ENCODE measurements at places on chromosomes 7 and 10.
A peak's percentile ranks its signal among the peaks of the same experiment; 100 is the strongest.

GRCh38 chr7:111274857-111275256, 183.9 kb downstream of the LRRN3 start:
- peak; percentile 26 for DNase-seq

DNA sequence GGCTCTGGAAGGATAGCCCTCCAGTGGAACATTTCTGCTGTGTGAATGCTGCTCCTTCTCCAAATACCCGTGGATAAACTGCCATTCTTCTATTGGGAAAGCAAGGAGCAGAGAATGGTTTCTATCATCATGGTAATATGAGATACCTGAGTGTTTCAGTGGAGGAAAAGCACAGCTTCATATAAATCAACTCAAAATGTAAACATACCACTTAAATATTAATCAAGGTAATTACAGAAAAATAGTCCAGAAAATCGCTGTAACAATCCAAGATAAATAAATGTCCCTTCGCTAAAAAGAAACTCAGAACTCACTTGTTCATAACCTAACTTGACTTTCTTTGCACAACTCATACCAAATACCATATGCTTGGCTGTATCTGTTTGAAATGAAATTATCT, 635.8 kb downstream of the PARD3 start:
- no peak for DNase-seq

- no peak for DNase-seq
These were observed 13.3 kb downstream of the HOXA4 start for GRCh38 chr7:27116962-27117886.

DNA sequence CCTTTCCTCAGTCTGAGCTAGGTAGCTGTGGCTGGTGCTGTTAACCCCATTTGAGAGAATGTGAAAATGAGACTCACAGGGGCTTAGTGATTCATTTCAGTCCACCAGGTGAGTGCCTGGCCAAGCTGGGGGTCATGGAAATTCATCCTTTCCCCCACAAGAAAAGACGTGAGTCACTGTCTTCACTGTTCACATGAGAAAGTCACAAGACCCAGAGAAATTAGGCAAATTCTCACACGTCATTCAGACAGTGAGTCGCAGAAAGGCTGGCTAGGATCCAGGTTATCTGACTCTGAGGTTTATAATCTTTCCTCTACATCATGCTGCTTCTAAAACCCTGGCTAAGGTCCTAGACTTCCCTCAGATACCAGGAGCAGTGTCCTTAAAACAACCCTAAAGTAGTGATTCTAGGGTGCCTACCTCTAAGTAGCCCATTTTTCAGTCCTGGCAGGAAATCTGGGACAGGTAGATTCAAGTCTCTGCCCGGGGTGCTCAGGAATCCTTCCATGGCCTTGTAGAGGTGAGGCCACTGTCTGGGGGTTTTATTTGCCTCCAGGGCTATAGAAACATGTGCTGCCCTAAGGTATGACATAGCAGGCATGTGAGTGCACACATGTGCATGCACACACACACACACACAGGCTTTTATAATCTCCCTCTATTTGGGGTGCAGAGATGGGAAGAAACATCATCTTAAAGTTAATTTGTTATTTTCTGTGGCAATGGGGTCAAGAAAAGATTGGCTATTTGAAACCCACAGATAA, 427.9 kb upstream of the CELF2 start:
- peak; percentile 68 for DNase-seq

- DNase-seq: no peak
These were observed 191.3 kb upstream of the PODXL start for GRCh38 chr7:131747658-131748232.

DNA sequence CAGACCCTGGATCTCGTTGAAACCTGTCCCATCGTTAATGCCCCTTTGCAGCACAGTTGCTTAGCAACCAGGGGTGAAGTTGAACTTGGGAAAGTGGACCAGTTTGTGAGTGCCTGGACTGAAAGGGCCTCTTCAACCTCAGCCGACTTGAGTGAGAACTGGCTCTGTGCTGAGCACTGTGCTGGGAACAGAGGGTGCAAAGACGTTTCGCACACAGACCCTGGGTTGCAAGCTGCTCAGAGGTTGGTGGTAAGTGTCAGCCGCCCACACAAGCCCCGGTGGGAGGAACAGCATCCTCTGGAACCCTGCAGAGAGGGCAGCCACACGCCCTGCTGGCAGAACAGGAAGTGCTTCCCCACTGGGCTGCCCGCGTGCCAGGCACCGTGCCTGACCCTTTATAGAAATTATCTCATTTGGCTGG, 89.2 kb downstream of the CARD11 start:
- DNase-seq: no peak

DNA sequence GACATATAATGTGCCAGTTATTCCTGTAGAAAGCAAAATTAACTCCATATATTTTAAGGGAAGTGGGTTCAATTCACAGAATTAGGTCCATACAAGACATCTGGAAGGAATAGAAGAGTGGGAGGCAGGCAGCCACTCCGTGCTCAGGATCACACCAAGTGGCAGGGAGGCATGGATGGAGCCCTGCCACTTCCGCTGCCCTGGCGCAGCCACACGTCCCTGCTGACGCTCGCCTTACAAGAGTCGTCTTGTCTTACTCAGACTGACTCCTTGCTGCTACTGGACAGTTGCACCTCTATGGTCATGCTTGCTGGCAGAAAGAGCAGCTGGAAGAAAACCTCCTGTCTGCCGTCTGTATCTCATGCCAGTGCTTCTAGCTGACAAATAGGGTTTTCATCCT, 579.9 kb upstream of the POM121L12 start:
- no peak for DNase-seq

DNA sequence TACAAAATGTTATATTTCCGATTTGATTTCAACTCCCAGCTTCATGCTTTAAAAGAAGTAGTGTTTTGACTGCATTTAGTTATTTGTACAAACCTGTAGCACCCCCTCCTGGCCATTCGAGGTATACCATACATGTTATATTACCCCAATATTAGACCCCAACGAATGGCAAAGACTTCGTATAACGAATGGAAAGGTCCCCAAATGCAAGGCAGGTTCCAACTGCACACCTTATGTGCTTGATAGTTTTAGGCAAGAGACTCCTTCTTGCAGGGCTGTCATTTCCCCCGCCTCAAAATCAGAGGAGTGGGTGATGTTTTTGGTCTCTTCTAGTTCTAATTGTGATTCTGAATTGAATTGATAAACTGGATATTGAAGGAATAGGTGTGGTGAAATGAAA, 101.1 kb upstream of the TARP start:
- peak; percentile 28 for DNase-seq

DNA sequence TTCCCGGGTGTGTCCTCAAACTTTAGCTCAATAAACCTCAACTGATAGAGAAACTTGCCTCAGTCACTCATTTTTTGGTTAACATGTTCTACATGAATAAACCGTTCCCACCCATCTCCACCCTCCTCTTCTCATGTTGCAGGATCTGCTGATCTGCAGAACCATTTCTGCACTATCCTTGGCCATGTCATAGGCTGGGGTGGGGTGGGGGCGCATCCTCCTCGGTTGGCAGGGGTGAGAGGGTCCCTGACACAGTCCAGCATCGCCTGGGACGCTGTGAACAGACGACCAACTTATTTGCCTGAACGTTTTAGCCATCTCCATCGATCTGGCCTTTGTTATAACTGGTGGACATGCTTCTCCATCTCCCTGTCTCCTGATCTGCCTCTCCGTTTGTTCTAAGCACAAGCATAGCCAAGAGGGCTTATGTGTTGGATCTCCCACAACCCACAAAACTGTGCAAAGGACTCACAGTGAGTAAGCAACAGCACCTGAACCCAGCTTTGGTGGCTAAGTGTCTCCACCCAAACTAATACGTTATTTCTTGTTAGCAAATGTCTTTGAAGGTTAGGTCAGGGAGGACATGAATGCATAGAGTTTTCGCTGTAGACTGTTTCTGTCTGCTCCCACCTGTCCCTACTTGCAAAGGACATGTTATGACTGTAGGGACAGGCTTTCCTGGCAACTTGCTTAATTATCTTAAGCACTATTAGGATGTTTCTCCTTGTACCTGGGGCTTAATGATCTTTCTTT, 51.7 kb downstream of the PRKCQ start:
- no peak for DNase-seq

- peak; percentile 83 for DNase-seq
These were observed 2.1 kb downstream of the PCOLCE start for GRCh38 chr7:100604028-100604975.

GRCh38 chr10:62637249-62638061, 167.1 kb upstream of the ADO start:
- DNase-seq: peak; percentile 67

DNA sequence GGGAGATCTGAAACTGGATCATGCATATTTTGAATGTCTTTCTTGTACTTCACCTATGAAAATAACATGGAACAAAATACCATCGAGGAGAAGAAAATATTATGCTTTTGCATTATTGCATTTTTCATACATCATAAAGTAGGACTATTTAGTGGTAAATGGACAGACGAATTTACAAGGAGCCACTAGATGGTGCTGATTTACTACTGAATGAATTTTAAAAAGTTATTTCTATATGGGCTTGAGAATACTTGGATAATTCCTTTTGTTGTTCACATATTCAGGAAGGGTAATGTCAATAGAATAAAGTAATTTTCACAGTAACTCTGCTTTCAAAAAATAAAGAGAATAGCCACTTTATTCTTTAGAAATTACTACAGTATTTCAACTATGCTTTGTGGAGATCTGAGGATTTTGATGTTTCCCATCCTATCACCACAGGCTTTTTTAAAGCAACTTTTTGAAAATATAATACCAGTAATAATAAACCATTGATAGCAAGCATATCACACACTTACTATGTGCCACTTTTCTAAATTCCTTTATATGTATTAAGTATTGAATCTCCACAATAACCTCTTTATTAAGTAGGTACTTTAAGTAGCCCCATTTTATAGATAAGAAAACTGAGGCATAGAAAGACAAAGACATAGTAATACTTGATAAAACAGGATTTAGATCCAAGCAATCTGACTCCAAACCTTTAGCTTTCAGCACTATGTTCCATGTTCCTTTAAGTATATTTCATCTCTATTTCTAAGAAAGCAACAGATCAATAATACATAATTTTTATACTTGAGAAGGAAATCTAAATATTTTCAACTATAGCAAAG, 38.6 kb downstream of the NEBL start:
- peak; percentile 7 for DNase-seq

- no peak for DNase-seq
These were observed 91.1 kb downstream of the COL13A1 start for GRCh38 chr10:69892816-69893215.

GRCh38 chr7:47150497-47151260, 431.2 kb downstream of the TNS3 start:
- DNase-seq: peak; percentile 58

- DNase-seq: no peak
These were observed 74.4 kb downstream of the ELFN1 start for GRCh38 chr7:1744296-1745017.

- no peak for DNase-seq
These were observed 168.5 kb downstream of the PLXNA4 start for GRCh38 chr7:132407764-132408163.

DNA sequence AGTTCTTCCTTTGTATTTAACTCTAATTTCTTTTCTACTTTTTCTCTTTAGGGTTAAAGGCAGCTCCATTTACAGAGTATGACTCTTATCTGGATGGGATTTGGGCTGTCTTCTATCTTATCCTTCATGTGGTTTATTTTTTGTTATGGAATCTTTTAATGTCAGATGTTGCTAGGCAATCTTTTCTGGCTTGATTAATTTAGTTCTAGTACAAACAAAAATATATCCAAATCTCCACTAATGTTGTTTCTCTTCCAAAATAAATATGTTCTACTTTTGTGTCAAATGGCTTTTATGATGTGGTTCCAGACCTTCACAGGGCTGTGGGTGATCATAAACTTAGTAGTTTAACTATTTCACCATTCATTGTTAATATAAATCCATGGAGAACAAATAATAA, 246.9 kb downstream of the AHR start:
- peak; percentile 58 for DNase-seq

DNA sequence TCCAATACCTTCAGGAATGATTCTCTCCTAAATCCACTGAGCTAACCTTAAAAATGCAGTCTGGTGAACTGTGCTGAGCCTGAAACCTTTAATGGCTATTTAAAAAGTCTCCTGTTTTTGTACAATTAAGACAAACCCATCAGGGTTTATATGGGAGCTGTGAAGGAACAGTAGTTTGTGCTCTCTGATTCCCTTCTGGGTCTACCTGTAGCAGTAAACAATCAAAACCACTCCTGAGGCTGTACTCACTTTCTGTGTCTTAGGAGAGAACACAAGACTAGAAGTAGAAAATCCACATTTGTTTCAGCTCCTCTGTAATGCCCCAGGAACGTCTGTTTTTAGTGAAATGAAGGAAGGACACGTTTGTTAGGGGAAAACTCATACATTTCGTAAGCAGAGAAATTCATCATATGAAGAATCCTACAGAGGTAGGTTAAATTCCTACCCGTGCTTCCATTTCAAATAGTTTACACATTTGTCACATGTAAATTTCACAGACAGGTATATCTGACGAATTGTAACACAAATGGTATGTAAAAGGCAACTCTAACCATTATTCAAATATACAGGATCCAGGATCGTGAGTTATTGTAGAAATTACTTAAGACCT, 2.6 kb downstream of the CUX1 start:
- DNase-seq: no peak

DNA sequence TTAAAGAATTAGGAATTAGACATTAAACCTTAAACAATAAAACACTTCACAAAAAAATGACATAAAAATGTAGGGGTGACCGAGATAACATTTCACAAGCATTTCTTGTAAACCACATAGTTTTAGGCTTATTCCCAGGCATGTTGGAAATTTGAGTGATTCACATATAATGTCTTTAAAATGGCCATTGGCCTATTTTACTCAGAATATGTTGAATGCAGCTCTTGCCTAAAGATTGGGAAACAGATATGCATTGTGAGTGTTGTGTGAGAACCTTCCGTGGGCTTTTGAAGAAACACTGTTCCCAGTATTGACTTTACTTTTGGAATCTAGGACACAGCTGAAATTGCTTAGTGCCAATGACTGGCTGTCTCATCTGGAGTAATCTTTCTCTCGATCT, 79.6 kb downstream of the ARL5B start:
- peak; percentile 83 for DNase-seq

DNA sequence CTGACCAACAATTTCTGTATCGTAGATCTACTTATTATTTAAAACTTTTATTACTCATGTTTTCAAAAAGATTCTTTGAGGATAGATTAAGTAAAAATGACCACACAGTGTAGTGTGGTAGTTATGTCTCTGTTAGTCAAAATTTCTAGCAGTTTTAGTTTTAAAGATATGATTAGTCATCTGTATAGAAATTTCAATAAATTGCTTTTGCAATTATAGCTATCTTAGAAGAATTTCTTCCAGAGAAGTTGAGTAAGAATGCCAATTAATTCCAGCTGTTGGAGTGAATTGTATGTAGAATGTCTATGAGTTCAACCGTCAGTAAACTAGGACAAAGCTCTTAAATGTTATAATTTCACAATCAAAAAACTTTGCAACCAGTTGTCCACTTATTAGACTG, 229.7 kb downstream of the CDK14 start:
- peak; percentile 85 for DNase-seq
